ENCODE measurements at places on chromosomes 11 and 22. TPM values are rescaled to one million over a fixed set of nuclear protein-coding genes. Genes with fewer than 3 reads are reported as not detected.

Gene CACNA1I
- total RNA-seq: 0.04 TPM

Gene SHANK3
- 19.9 TPM for total RNA-seq

DNA sequence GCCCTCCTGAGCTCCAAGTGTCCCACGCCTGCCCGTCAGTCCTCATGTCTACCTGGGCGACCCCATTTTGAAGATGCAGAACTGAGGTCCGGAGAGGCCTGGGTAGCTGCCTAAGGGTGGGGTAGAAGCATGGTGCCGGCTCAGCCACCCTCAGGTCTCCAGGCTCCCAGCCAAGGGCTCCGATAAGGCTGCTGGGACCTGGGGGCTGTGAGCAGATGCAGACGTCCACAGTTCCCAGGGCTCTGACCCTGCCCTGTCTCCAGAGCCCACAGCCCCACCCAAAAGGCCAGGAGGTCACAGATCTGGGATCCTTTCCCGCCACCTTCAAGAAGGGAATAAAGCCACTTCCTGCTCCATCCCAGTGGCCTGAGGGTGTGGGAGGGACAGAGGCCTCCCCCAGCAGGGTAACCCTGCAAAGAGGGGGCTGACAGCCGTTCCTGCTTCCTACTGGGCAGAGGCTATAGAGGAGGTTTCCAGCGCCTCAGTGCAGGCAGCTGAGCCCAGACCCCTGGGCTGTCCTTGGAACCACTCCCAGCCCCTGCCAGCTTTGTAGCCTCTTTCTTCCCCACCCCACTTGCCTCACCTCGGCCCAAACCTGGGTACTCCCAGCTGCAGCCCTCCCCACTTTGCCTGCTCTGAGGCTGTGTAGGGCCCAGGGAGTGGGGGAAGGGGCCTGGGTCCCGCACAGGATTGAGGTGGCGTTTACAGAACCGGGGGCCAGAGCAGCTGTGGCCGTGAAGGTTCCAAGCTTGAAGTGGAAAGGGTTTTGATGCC, 85.5 kb downstream of the CDKN1C start:
- no peak for DNase-seq

DNA sequence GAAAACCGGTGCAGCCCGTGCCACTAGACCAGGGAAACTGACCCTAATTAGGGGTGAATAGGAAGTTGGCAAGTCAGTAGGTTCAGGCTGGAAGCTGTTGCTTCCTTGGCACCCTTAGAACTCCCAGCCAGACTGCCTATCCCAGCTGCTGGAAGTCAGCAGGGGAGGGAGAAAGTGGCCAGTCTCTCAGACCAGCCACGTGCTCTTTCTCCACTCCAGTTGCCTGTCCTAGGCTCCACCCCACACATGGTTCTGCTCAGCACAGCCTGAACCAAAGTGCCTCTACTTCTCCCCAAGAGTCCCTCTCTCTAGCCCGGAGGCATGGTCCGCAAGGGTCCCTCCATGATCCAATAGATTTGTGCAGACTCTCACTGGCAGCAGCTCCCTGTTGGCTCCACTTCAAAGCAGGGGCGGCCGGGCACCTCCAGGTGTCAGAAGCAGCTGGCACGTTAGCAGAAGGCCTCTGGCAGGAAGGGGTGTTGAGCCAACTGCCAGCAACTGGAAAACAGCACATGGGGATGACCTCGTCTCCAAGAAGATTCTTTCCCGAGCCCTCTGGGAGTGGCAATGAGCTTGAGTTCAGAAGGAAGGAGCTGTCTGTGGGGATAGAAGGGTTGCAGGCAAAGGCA, 27.7 kb downstream of the ARFGAP2 start:
- no peak for DNase-seq

Gene SIK2
- 38.9 TPM for total RNA-seq

DNA sequence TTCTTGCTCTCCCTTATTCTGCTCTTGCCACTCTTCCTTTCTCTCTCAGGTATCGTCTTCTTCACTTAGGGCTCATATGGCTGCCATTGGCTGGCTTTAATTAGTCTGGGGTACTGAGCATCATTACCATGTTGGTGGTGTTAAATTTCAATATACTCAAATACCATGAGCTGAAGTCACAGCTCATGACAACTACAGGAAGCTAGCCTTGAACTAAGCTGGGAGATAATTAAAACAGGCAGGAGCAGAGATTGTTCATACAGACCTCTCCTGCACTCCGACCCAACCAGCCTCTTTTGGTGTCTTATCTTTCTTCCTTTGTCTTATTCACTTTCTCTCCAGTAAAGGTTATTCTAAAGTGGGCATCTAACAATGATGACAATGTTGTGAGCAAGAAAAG, 130.9 kb upstream of the BLID start:
- no peak for DNase-seq
